ENCODE measurements at places on chromosomes 16 and 17. TPM values are rescaled to one million over a fixed set of nuclear protein-coding genes. Genes with fewer than 3 reads are reported as not detected.

ERN1 gene
- total RNA-seq, result 39.7 TPM

SLFN14 gene
- 0.59 TPM for total RNA-seq

NUDT16L1 gene
- total RNA-seq, result 27.3 TPM

GRAPL gene
- total RNA-seq, result 10.8 TPM

SDR42E1 gene
- 8.4 TPM for total RNA-seq

NUDT7 gene
- 9.2 TPM for total RNA-seq

ADORA2B gene
- 6.2 TPM for total RNA-seq

FOXF1 gene
- 31.2 TPM for total RNA-seq

C16orf46 gene
- total RNA-seq, result not detected

CACNB1 gene
- 21.3 TPM for total RNA-seq

WNT9B gene
- total RNA-seq, result 0.80 TPM

DNA sequence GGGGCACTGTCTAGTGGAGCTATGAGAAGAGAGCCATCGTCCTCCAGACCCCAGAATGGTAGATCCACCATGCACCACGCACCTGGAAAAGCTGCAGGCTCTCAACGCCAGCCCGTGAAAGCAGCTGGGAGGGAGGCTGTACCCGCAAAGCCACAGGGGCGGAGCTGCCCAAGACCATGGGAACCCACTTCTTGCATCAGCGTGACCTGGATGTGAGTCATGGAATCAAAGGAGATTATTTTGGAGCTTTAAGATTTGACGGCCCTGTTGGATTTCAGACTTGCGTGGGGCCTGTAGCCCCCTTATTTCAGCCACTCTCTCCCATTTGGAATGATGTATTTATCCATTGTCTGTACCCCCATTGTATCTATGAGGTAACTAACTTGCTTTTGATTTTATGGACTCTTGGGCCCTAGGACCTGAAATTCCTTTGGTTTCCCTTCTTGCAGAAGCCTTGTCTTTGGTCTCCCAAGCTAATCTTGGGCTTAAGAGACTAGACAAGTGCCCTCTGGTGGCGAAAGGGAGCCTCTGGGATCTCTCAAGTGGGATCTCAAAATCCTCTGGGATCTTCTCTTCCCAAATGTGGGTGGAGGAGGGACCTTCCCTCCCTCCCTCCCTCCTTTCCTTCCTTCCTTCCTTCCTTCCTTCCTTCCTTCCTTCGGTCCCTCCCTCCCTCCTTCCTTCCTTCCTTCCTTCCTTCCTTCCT lies 58.2 kb upstream of the HAPSTR1 start:
- no peak overlapping the region for H3K27ac ChIP-seq
- no peaks in the 10 kb centered on the region for H3K4me1 ChIP-seq
- H3K4me3 ChIP-seq, result no peak overlapping the region
- H3K36me3 ChIP-seq, result no peaks in the 10 kb centered on the region
- DNase-seq, result no peak
- no peaks in the 10 kb centered on the region for H3K27me3 ChIP-seq

- H3K4me3 ChIP-seq, result no peak overlapping the region
- H3K27ac ChIP-seq, result no peak overlapping the region
- no peaks in the 10 kb centered on the region for H3K27me3 ChIP-seq
- H3K4me1 ChIP-seq, result no peaks in the 10 kb centered on the region
- no peaks in the 10 kb centered on the region for H3K36me3 ChIP-seq
Observed at GRCh38 chr17:83013779-83014117, 65.7 kb upstream of the METRNL start.

GRCh38 chr17:40134184-40134583 lies 6.2 kb upstream of the CASC3 start:
- peaks cover 83% of the 10 kb centered on the region for H3K36me3 ChIP-seq
- DNase-seq, result no peak
- no peaks in the 10 kb centered on the region for H3K27me3 ChIP-seq
- H3K4me3 ChIP-seq, result no peak overlapping the region
- no peak overlapping the region for H3K27ac ChIP-seq

- no peaks in the 10 kb centered on the region for H3K36me3 ChIP-seq
- no peak for DNase-seq
- H3K4me3 ChIP-seq, result no peak overlapping the region
- H3K27ac ChIP-seq, result no peak overlapping the region
- H3K27me3 ChIP-seq, result peaks cover 5% of the 10 kb centered on the region
Observed at GRCh38 chr17:6018788-6019187, 51.4 kb upstream of the WSCD1 start.

GRCh38 chr16:56936491-56936890 lies 4.5 kb downstream of the HERPUD1 start:
- H3K36me3 ChIP-seq, result peaks cover 80% of the 10 kb centered on the region
- H3K27me3 ChIP-seq, result no peaks in the 10 kb centered on the region
- no peak overlapping the region for H3K27ac ChIP-seq
- H3K4me3 ChIP-seq, result peak overlapping the region; percentile 99
- peaks cover 74% of the 10 kb centered on the region for H3K4me1 ChIP-seq

- H3K4me3 ChIP-seq, result no peak overlapping the region
- H3K27ac ChIP-seq, result no peak overlapping the region
- no peaks in the 10 kb centered on the region for H3K36me3 ChIP-seq
- DNase-seq, result no peak
Observed at GRCh38 chr16:35686595-35686994, 2227.2 kb downstream of the TP53TG3F start.

- H3K4me3 ChIP-seq, result peak overlapping the region; percentile 37
- no peak overlapping the region for H3K27ac ChIP-seq
- H3K27me3 ChIP-seq, result no peaks in the 10 kb centered on the region
- peaks cover 16% of the 10 kb centered on the region for H3K4me1 ChIP-seq
- DNase-seq, result peak; percentile 75
Observed at GRCh38 chr16:85220125-85220839, 108.0 kb upstream of the CIBAR2 start.

DNA sequence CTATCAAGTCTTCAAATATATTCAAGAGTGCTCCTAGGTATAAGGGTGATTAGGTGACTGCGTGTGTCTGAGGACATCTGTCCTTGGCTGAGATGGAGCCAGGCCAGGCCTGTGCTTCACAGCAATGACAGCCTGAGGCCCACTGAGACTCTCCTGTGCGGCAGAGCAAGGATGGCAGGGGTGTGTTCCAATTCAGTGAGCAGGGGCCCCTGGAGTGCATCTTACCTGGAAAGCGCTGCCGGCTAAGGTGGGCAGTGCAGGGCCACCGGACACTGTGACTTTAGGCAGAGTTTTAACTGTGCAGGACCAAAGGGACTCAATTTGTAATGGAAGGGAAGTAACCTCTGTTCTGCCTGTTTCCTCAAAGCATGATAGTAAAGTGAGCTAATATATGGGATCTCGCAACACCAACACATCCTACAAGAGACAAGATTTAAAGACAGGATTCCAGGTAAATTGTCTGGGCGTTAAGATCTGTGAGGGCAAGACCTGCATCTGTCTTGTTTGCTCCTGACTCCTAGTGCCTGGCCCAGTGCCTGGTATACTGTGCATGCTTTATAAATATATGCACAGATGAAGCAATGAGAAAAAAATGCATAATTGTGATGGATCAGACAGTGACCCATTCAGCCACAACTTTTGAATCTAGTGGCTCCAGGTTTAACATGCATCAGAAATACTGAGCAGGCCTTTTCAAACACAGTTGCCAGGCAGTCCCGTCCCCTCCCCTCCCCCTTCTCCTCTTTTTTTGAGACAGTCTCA lies 86.7 kb downstream of the MRC2 start:
- H3K36me3 ChIP-seq, result no peaks in the 10 kb centered on the region
- no peak overlapping the region for H3K27ac ChIP-seq
- no peaks in the 10 kb centered on the region for H3K4me1 ChIP-seq
- no peak for DNase-seq
- H3K27me3 ChIP-seq, result no peaks in the 10 kb centered on the region

- peaks cover 39% of the 10 kb centered on the region for H3K36me3 ChIP-seq
- no peaks in the 10 kb centered on the region for H3K27me3 ChIP-seq
- peak; percentile 92 for DNase-seq
- peaks cover 19% of the 10 kb centered on the region for H3K4me1 ChIP-seq
- peak within 1 kb of the TSS; percentile 80 for H3K4me3 ChIP-seq
- H3K27ac ChIP-seq, result peak within 1 kb of the TSS; percentile 84
Observed at GRCh38 chr16:58515125-58515870, at the start of gene SETD6. Gene SETD6 (plus strand): TSS chr16:58515517. CDS start chr16:58515538, 21 bp downstream.

DNA sequence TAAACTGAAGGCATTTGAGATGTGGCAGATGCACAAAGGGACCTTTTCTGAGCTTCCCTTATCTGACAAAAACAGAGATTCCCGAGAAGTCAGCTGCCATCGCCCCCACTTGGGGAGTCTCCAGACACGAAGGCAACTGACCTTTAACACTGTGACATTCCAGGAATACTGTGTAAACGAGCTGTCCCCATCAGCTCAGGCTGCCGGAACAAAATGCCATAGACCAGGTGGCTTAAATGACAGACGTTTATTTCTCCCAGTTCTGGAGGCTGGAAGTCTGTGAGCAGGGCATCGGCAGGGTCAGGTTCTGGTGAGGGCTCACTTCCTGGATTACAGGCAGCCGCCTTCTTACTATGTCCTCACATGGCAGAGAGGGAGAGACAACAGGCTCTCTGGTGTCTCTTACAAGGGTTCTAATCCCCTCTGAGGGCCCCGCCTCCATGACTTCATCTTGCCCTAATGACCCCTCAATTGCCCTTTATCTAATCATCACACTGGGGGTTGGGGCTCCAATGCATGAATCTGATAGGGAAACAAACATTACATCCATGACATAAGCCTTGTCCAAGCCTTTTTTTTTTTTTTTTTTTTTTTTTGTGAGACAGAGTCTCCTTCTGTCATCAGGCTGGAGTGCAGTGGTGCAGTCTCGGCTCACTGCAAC lies 178.5 kb upstream of the RPL38 start:
- no peak overlapping the region for H3K4me3 ChIP-seq
- peaks cover 3% of the 10 kb centered on the region for H3K27me3 ChIP-seq
- no peak for DNase-seq
- no peaks in the 10 kb centered on the region for H3K36me3 ChIP-seq
- no peaks in the 10 kb centered on the region for H3K4me1 ChIP-seq

DNA sequence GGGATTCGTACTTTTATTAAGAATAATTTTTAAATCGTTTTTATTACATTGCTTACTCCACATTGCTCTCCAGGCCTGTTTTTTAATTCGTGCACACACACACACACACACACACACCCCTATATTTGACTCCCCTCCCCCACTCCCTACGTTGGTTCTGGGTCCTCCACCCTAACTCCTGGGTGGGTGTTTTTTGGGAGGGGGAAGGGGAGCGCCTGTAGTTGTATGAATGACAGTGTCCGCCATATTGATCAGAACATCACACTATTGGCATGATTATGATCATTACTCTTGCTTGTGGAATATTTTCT lies 1.3 kb downstream of the GNAO1 start:
- peaks cover 17% of the 10 kb centered on the region for H3K4me1 ChIP-seq
- no peak overlapping the region for H3K4me3 ChIP-seq
- H3K27me3 ChIP-seq, result peaks cover 61% of the 10 kb centered on the region
- H3K27ac ChIP-seq, result no peak overlapping the region

DNA sequence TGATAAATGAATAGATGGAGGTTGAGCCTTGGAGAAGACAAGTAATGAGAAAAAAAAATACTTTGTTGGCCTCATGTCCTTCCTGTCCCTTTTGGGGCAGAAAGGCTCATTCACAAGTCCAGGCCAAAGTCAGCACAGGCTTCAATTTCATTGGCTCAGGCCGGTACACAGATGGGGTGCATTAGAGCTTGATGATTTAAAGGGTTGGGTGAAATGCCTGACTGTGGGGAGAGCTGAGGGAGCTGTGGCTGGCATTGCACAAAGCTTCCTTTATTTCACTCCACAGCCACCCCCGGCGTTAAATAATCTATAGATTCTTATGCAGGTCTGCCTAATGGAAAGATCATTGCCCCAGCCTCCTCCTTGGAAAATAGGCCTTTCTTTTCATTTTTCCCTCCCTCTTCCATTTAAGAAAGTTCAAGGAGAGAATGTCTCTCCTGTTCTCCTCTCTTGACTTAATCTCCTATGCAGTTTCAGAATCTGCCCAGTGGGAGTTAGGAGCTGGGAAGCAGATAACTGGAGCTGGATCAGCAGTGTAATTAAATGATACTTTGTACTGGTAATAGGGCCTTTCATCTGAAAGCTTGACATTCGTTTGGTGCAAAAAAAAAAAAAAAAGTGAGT lies 24.4 kb downstream of the YPEL2 start:
- no peaks in the 10 kb centered on the region for H3K27me3 ChIP-seq
- DNase-seq, result no peak
- H3K4me3 ChIP-seq, result no peak overlapping the region
- peaks cover 38% of the 10 kb centered on the region for H3K4me1 ChIP-seq
- H3K36me3 ChIP-seq, result peaks cover 14% of the 10 kb centered on the region

- no peak overlapping the region for H3K4me3 ChIP-seq
- H3K36me3 ChIP-seq, result peaks cover 3% of the 10 kb centered on the region
- peaks cover 46% of the 10 kb centered on the region for H3K4me1 ChIP-seq
Observed at GRCh38 chr16:2511996-2512734, 1.6 kb upstream of the ATP6V0C start.

- no peaks in the 10 kb centered on the region for H3K27me3 ChIP-seq
- H3K27ac ChIP-seq, result no peak overlapping the region
- DNase-seq, result no peak
- H3K4me3 ChIP-seq, result no peak overlapping the region
- H3K4me1 ChIP-seq, result peaks cover 15% of the 10 kb centered on the region
Observed at GRCh38 chr16:14121142-14121541, 50.0 kb downstream of the MRTFB start.

DNA sequence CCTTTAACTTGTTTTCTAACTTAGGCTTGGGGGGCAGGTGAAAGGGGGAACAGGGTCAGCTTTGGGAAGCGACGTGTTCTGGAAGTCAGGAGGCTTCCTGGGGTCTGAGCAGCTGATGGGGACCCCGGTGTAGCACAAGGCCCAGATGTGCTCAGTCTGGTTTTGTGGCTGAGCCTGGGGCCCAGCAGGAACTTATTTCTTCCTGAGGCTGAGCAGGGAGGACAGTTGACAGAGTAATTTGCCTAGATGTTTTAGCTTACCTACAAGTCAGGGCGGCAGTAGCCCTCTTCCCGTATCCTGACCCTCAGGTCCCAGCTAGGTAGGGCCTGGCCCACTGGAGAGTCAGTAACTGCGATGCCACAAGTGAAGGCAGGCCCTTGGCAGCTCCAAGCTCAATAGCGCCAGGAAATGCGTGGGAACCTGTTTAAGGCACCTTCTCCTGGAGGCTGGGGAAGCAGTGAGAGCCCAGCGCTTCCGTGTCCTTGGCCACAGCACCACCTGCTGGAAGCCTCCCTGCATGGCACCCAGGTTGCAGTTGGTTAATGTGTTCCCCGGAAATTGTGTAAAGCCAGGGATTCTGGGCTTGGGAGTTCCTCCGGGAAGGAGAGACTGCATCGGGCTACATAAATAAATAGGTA lies 5.2 kb downstream of the CCR7 start:
- H3K36me3 ChIP-seq, result no peaks in the 10 kb centered on the region
- no peaks in the 10 kb centered on the region for H3K27me3 ChIP-seq
- DNase-seq, result peak; percentile 89
- peak overlapping the region; percentile 77 for H3K27ac ChIP-seq

GRCh38 chr16:87603684-87604633 lies 1.7 kb downstream of the JPH3 start:
- no peak overlapping the region for H3K4me3 ChIP-seq
- no peaks in the 10 kb centered on the region for H3K4me1 ChIP-seq
- no peak for DNase-seq
- H3K36me3 ChIP-seq, result no peaks in the 10 kb centered on the region
- H3K27ac ChIP-seq, result no peak overlapping the region

DNA sequence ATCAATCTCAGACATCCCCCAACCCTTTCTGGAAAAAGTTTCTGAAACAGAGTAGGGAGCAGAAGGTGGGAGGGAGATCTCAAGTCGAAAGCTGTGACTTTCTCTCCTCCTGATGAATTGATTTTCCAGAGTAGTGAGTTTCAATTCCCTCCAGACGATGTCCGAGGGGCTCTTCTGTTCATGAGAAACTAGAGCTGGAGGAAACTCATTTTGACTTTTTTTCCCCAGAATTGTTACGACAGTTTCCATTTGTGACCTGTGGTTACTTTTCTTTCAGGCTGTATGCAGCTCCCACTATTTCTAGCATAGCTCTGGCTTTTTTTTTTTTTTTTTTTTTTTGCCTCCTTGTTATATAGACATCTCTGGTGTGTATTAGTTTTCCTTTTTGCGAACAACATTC lies 422.1 kb upstream of the SALL1 start:
- H3K27ac ChIP-seq, result no peak overlapping the region
- no peak for DNase-seq
- H3K27me3 ChIP-seq, result no peaks in the 10 kb centered on the region

Measured in lower lobe of right lung (tissue), 2 donors.